ENCODE measurements at places on chromosomes 7 and 10.

GRCh38 chr10:47414227-47414592, 30.1 kb upstream of the ZNF488 start:
- no peak for DNase-seq

GRCh38 chr10:15241306-15241705, 72.8 kb upstream of the NMT2 start:
- DNase-seq = no peak

DNA sequence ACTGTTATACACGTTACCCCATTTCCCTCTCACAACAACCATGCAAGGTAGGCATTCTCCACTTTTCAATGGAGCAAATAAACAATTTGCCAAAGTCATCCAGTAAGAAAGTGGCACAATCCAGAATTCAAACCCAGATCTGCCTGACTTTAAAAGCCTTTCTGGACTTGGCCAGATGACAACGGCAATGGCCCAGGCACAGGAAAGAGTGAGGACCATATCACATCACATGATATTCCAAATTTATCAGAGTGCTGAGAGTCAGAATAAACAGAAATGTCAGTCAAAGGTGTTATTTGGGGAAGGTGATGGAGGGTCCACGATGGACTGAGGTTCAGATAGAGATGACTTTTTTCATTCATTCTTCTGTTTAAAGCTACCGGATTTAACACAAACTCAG, 48.0 kb downstream of the CALD1 start:
- no peak for DNase-seq

DNA sequence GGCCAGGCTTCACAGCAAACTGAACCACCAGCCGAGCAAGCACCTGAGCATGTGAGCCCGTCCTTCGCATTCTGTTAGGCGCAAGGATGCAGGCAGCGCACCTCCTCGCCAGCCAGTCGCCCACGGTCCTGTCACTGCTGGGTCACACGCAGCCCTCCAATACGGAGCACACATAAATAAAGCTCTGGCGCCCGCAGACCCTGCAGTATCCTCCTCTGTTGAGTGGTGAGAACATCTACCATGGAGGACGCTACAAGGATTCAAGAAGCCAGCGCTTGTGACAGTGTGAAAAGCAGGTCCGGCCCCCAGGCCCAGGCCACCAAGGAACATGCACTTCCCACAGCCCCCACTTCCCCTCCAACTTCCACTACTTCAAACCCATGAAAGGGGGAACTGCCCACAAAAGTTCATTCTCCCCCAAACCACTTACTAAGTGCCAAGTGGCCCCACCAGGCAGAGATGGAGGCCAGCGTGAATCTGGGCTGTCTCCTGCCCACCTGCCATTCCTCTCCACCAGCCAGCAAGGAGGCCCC, 34.8 kb downstream of the VOPP1 start:
- DNase-seq = no peak

GRCh38 chr7:158414002-158414401, 173.6 kb downstream of the PTPRN2 start:
- no peak for DNase-seq

DNA sequence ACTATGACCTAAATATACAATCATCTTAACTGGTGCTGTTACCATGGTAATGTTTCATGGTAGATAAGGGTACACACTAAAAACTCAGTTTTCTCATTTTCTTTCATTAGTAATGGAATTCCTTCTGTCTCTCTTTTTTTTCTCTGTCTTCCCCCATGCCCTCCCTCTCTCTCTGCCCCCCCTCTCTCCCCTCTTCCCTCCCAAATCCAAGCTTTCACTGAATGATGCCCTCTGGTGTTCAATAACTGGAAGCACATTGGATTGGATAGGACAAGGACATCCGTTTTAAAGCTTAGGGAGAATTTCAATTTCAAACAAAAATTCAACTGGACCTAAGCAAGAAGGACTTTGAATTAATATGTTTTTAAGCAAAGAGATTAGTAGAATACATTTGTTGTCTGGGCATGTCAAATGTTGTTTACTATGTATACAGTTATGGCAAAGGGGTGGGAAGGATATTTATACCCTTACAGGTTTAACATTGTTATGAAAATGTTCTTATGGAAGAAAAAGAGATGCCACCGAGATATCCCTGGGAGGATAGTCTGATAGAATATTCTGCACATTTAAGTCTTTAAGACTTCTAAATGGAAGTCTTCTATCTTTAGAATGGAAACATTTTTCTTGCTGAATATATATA, 6.1 kb downstream of the CHRM2 start:
- DNase-seq = no peak
